ENCODE measurements at places on chromosomes 1 and 21. TPM values are rescaled to one million over a fixed set of nuclear protein-coding genes. Genes with fewer than 3 reads are reported as not detected.

DNA sequence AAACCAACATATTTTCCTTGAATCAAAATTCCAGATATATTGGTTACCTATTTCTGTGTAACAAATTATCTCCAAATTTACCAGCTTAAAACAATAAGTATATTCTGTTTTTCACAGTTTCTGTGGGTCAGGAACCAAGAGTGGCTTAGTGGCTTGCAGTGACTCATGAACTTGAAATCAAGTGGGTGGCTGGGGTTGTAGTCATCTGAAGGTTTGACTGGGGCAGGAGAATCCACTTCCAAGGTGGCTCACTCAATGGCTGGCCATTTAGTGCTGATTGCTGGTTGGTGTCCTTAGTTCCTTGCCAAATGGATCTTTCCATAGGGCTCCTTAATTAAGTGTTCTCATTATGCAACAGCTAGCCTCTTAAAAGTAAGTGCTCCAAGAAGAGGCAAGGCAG lies 43.8 kb downstream of the ALG14 start:
- DNase-seq: no peak
- H3K27ac ChIP-seq: no peak overlapping the region
- H3K4me1 ChIP-seq: no peaks in the 10 kb centered on the region
- H3K27me3 ChIP-seq: no peaks in the 10 kb centered on the region
- H3K4me3 ChIP-seq: no peak overlapping the region
- H3K36me3 ChIP-seq: no peaks in the 10 kb centered on the region

DNA sequence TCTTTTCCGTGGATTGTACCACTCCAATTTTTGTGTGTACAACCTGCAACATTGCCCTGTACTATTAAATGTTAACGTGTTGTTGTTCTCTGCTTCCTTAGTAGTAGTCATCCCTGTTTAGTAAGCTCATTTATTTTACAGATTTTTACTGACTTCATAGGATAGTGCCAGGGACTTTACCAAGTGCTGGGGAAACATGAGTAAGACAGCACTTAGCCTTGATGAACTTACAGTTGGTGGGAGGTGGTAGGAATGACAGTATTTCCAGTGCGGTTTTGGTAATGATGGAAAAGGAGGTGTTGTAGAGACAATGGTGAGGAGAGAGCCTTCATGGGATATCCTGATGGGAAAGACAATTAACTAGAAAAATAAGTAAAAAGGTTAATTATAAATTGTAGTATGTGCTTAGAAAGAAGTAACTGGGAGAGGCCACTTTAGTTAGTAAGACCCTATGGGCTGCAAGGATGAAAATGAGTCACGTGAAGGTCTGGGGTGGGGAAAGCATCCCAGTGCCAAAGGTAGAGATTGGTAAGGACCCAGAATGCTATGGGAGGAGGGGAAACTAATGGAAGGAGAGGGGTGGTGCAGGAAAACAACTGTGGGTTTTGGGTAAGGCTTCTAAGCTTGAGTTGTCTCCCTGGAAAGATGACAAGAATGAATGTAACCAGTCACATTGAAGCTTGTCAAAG lies 1.7 kb downstream of the RLF start:
- no peaks in the 10 kb centered on the region for H3K36me3 ChIP-seq
- no peaks in the 10 kb centered on the region for H3K4me1 ChIP-seq
- DNase-seq: no peak
- H3K27ac ChIP-seq: peak overlapping the region; percentile 90
- peak overlapping the region; percentile 97 for H3K4me3 ChIP-seq

DNA sequence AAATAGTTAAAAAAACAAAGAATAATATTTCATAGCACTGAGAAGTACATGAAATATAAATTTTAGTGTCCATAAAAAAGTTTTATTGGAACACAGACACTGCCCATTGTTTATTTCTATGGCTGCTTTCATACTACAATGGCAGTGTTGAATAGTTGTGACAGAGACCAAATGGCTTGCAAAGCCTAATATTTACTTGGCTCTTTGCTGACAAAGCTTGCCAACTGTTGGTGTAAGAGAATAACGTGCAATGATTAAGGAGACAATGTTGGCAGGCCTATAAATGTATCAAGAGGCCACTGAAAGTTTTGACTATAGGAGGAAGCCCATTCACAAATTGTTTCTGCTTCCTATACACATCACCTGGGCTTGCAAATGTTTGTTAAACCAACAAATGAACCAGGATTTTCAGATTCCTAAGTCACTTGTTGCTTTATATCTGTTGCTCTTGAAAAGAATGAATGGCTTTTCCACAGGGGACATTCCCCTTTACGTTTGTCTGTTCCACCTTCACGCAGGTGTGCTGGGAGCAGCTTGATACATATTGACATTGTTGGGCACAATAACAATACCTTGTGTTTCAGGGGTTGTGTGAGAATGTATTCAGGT lies 5.5 kb upstream of the ST6GALNAC3 start:
- H3K4me1 ChIP-seq: no peaks in the 10 kb centered on the region
- H3K36me3 ChIP-seq: no peaks in the 10 kb centered on the region
- DNase-seq: no peak
- peak overlapping the region; percentile 30 for H3K27ac ChIP-seq
- H3K4me3 ChIP-seq: no peak overlapping the region
- H3K27me3 ChIP-seq: no peaks in the 10 kb centered on the region

DNA sequence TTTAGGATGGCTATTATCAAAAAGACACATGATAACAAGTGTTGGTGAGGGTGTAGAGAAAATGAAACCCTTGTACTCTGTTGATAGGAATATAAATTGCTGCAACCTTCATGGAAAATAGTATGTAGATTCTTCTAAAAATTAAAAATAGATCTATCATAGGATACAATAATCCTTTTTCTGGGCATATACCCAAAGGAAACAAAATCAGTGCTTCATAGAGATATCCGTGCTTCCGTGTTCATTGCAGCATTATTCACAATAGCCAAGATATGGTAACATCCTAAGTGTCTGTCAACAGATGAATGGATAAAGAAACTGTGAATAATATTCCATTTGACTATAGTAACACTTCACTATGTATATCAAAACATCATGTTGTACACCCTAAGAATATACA lies 106.7 kb downstream of the MIS18A start:
- H3K27ac ChIP-seq: no peak overlapping the region
- no peak for DNase-seq
- H3K36me3 ChIP-seq: no peaks in the 10 kb centered on the region
- H3K4me3 ChIP-seq: no peak overlapping the region

GRCh38 chr21:38303300-38303699 lies 46.5 kb downstream of the KCNJ15 start:
- no peak overlapping the region for H3K4me3 ChIP-seq
- DNase-seq: peak; percentile 59
- H3K4me1 ChIP-seq: no peaks in the 10 kb centered on the region
- H3K27me3 ChIP-seq: no peaks in the 10 kb centered on the region

The PSRC1 gene
- 3.8 TPM for total RNA-seq

The RGS1 gene
- total RNA-seq: 28.0 TPM
